GM19239 (cell line): ENCODE measurements at places on chromosomes 3 and 15.

DNA sequence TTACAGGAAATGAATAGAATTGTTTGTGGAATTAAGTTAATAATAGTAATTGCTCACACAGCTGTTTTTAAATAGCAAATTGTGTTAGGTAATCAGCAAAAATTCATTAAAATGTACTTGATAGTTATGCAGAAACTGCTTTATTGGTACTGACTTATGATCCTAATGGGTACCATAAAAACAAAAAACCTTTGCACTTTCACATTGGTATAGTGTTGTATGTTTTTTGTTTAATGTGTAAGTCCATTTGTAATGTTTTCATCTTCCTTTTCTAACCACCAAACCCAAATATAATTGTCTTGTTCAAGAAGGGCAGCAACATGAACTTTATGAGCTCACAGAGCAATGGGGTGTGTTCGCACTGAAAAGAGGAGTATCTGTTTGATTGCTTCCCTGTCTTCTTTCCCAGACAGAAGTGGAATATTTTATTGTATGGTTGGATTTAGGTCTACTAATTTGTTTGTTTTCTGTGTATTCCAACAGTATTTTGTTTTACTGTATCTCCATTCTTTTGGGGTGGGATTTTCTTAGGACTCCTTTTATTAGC lies 135.8 kb downstream of the TCF12 start:
- no peak for DNase-seq

- DNase-seq = no peak
Measured at GRCh38 chr3:141127344-141128125, 76.4 kb downstream of the SPSB4 start.

DNA sequence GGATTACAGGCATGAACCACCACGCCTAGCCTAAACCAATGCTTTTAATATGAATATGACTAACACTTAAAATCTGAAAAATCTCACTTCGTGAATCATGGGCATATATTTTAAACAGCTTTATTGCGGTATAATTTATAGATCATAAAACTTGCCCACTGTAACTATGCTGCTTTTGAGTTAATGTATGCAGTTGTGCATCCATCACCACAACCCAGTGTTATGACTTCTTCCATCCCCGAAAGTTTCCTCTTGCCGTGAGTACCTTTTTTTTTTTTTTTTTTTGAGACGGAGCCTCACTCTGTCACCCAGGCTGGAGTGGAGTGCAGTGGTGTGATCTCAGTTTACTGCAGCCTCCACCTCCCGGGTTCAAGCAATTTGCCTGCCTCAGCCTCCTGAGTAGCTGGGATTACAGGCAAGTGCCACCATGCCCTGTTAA lies 7.1 kb downstream of the KAT2B start:
- no peak for DNase-seq

GRCh38 chr3:170792471-170792870 lies 77.5 kb downstream of the RPL22L1 start:
- no peak for DNase-seq

DNA sequence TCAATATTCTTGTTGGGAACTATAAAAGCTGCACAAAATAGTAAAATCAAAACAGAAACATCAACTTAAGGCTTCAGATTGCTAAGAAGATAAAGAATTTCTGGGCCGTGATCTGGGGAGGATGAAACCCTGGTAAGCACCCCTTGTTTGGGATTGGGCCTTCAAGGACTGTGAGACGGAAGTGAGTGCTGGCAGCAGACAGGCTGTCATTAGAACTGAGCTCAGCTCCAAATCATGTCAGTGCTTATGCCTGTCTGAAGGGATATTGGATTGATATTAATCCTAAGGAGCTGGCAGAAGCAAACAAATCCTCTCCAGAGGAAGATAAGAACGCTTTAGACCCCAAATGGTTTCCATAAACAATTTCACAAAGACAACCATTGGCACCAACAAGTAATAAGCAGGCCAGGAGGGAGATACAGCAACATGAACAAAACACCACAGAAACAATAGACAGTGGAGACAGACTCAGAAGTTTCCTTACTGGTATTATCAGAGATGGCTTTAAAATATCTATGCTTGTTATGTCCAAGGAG lies 72.6 kb upstream of the CTXND1 start:
- no peak for DNase-seq
